ENCODE measurements at places on chromosomes 6 and 20.
A peak's percentile ranks its signal among the peaks of the same experiment; 100 is the strongest.

DNA sequence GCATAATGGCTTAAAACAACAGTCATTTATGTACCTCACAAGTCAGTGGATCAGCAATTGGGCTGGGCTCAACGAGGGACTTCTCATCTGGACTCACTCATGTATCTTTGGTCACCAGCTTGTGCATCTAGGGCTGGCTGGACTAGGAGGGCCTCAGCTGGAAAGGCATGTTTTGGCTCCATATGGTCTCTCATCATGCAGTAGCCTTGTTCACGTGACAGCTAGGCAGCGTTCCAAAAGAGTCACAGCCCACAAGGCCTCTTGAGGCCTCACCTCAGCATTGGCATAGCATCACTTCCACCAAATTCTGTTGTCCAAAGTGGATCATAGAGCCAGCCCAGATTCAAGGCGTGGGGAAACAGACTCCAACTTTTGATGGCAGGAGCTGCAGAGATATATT is 110.1 kb downstream of the MAFB start:
- no peak for DNase-seq

DNA sequence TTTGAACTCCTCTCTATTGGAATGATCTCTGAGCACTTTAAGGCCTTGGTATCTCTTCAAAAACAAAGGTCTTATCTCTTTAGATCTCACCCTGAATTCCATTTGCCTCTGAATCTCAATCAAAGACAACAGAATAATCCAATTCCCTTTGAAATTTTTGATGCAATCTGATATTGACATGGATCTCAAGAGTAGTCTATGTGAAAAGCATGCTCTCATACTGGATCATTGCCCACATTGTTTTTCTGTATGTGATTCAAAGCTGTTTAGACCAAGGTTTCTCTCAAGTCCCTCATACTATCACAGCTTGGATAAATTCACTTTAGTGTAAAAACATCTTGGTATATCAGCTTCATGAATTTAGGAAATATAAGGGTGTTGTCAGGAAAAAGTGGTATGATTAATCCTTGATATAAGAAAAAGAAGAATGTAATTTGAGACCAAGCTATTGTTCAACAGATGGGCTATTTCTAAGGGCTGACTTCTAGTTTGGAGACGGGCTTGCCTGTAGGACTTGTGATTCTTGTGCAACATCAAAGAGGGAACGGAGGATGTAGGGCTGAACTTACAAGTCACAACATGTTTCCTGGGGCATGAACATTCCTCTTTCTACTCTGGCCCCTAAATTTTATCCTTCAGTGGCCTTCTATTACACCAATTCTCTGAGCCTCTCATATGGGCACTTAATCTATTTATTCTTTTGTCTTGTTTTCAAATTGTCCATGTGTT is 77.9 kb upstream of the CITED2 start:
- no peak for DNase-seq

GRCh38 chr6:127725821-127726220 is 148.8 kb downstream of the C6orf58 start:
- no peak for DNase-seq

DNA sequence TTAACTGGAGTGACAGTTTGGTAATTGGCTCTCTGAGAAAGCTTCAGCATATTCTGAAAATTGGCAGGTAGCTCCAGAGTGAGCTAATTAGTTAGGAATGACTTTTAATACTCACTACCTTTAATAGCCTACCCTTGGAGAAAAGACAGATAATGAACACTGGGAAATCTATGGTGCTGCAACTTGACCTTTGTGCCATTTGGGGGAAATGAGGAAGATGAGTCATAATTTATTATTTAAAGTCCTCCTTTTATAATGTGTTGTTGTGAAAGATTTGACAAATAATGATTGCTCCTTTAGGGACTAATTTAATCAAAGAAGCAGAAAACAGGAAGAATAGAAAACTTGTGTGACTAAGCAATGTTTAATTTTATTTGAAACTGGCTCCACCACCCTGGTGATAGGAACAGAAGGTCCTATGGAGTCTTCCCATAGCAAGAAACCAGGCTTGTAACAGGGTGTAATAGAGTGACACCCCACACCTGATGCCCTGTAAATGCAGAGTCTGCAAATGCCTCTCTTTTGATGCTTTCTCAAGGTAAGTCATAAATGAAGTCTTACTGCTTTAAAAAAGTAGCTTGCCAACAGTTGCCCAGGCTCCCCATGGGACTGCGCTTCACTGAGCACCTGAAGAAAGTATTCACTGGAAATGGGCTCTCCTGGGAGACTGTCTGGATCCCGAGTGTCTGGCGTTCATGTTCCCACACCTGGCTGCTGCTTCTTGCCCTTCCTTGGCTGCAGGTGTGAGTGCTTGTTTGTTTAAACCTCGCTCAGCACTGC is 134.4 kb downstream of the LRRC1 start:
- DNase-seq, result no peak

- no peak for DNase-seq
Observed at GRCh38 chr20:63149531-63150192, 66.3 kb downstream of the YTHDF1 start.

- DNase-seq, result no peak
Observed at GRCh38 chr6:106882138-106882537, 92.4 kb downstream of the CD24 start.

GRCh38 chr6:151180330-151181048 is 59.3 kb upstream of the AKAP12 start:
- DNase-seq, result no peak

DNA sequence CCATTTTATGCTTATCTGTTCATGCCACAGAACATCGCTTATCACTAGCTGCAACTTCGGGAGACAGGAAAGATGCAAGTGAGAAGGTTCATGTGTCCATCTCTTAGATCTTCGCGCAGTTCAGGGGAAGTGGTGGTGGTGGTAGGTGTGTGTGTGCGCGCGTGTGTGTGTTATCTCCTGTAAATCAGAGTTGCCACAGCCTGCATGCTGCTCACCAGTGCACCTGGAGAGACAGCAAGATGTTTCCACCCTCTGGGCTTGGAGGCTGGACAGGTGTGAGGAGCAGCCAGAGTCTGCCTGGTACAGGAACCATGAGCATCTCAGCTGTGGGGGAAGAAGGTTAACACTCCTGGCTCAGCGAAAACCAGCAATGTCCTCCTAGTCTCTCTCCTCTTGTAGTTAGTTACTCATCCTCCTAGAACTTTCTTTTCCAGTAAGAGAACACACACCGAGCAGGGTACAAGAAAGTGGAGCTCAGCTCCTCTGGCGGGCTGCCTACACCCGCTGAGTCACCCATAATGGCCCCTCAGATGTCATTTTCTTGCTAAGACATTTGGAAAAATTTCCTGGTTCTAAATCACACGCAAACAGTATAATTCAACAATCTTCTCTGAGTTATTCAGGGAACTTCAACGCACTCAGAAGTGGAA is 5.1 kb upstream of the TUBB1 start:
- DNase-seq, result no peak

DNA sequence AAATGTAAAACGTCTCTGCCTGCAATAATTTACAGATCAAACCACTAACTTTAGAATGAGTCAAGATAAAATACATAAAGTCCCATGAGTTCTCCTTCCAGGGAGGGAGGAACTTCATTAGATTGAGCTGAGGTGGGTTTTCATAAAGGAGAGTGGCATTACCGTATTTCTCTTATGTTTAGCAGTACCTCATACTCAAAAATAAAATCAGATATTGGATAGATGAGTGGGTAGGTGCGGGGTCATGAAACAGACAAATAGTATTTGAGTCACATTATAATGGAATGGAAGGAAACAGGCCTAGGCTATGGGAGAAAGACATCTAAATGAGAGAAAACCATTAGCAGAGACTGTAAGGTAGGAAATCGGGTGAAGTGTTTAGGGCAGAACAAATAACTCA is 166.1 kb upstream of the SMLR1 start:
- DNase-seq, result no peak

- peak; percentile 11 for DNase-seq
Observed at GRCh38 chr20:53859684-53860083, 210.7 kb downstream of the BCAS1 start.

DNA sequence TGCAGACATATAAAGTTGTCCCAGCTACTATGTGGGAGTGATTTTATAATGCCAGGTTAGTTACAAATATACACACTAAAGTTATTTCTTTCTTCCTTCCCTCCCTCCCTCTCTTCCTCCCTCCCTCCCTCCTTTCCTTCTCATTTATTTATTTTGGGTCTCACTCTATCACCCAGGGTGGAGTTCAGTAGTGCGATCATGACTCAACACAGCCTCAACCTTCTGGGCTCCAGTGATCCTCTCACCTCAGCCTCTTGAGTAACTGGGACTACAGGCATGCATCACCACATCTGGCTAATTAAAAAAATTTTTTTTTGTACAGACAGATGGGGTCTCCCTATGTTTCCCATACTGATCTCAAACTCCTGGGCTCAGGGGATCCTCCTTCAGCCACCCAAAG is 59.2 kb downstream of the PHF20 start:
- DNase-seq, result no peak

GRCh38 chr6:54028170-54028569 is 83.1 kb upstream of the MLIP start:
- no peak for DNase-seq

- DNase-seq, result no peak
Observed at GRCh38 chr6:87897663-87898062, 150.0 kb upstream of the SPACA1 start.

- DNase-seq, result no peak
Observed at GRCh38 chr6:48597951-48598350, 487.0 kb upstream of the PTCHD4 start.

DNA sequence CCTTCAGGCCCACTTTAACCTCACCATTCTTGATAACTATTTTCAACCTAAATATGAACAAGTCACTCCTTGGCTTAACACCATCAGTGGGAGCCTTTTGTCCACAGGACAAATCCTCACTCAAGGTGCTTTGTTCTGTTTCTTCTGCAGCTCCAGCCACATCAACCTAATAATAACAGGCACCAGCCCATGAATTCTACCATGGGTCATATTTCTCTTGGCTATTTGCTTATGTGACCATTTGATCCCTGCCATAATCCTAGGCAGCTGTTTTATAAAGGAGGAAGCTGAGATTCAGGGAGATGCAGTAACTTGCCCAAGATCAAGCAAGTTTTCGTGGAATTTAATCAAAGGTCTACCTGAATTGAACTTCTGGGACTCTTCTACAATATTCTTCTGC is 561.3 kb downstream of the DHX35 start:
- DNase-seq, result no peak

DNA sequence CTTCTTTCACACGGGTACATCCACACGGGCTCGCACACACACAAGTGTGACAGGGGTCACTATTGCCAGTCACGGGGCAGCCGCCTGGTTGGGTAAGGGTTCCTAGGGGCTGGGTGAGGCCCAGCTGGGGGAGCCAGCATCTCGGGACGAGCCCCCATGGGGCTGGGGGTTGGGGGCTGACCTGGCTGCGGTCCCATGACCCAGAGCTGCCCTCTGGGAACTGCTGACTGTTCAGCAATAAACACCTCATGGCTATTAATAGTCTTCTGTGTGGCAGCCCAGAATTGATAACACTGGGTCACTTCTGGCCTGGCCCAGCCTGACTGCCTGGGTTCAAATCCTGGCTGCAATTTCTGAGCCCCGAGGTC is 23.8 kb downstream of the VEGFA start:
- no peak for DNase-seq

GRCh38 chr6:38234141-38234540 is 405.6 kb downstream of the BTBD9 start:
- DNase-seq, result no peak

GRCh38 chr20:43843096-43843964 is 71.3 kb upstream of the TOX2 start:
- no peak for DNase-seq

- no peak for DNase-seq
Observed at GRCh38 chr6:111993342-111993741, 60.6 kb upstream of the CCN6 start.

DNA sequence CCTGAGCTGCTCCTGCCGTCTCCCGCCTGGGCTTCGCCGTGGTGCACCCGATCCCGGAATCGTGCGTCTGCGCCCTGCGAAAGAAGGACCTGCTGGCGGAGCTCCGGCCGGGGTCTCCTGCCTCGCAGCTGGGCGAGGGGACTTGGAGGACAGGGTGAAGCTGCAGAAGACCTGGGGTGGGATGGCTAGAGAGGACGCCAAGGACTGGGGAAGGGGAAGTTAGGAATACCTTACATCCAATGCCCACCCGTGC is 150.2 kb downstream of the PRL start:
- DNase-seq, result no peak

DNA sequence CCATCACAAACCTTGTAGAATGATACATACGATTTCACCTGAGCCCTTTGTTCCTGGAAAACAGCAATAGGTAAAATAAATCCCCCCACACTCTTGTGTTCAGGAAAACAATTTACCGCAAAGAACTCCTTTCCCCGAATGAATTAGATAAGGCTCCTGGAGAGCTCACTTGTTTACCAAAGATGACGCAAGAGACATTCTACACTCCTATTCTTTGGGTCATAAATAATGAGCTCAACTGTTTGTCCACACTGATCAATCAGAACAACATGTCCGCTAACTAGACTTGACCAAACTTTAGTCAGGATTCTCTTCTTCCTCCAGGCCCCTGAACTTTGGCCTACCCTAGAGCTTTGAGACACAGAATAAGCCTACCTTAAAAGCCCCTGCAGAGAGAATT is 271.9 kb upstream of the OPRM1 start:
- no peak for DNase-seq

- no peak for DNase-seq
Observed at GRCh38 chr20:15867899-15868298, 705.3 kb downstream of the KIF16B start.

DNA sequence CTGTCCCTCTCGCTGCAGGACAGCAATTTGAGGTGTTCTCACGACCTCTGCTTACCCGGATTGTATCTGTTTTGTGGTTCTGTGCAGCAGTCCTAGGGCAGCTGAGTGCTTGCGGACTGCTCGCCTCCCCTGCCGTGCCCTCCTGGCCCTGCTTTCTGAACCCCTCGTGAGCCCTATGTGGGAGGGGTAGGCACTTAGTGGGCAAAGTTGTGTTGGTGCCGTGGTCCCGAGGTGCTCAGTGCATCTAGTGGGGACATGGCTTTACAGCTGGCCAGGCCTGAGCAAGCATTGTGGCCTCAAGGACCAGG is 5.2 kb downstream of the TMEM181 start:
- no peak for DNase-seq

- DNase-seq, result no peak
Observed at GRCh38 chr6:5778317-5778857, 228.3 kb downstream of the NRN1 start.

DNA sequence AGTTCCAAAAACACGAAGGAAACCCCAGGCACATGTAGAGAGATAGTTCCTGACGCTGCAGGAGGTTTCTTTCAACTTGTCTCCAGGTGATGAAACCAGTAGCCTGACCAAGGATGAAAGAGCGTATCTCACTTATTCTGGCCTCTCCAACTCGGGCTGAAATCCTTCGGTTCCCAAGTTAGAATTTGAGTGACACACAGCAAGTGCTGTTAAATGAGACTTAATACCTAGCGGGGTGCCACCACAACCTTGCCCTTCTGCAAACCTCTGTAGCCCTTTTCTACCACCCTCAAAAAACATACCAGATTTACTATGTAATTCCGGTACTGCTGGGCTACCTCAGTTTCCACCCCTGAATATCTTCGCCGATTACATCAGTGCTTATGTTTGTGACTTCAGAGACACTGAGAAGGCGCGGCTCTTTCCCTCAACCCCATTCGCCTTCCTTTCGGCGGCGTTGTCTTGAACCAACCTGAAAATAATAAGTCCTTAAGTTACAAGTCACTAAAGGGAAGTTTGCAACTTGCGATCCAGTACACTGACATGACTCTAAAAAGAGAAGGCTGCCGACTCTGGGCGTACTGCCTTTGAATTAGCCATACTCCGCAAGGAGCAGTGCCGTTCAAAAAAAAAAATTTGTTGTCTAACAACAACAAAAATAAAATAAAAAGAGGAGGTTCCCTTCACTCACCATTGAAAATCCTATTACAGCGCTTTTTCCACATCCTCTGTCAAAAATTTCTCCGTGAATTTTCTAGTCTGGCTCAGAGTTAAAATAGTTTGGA is 194.9 kb upstream of the ZNF184 start:
- no peak for DNase-seq
